Activated CD8-positive, alpha-beta T cell treated with anti-CD3 and anti-CD28 coated beads, Interleukin-2, amount 10 ng/mL, durations not matched to agents 7 days and 5 days (primary cell): ENCODE measurements at places on chromosomes 4 and X.
A peak's percentile ranks its signal among the peaks of the same experiment; 100 is the strongest.

DNA sequence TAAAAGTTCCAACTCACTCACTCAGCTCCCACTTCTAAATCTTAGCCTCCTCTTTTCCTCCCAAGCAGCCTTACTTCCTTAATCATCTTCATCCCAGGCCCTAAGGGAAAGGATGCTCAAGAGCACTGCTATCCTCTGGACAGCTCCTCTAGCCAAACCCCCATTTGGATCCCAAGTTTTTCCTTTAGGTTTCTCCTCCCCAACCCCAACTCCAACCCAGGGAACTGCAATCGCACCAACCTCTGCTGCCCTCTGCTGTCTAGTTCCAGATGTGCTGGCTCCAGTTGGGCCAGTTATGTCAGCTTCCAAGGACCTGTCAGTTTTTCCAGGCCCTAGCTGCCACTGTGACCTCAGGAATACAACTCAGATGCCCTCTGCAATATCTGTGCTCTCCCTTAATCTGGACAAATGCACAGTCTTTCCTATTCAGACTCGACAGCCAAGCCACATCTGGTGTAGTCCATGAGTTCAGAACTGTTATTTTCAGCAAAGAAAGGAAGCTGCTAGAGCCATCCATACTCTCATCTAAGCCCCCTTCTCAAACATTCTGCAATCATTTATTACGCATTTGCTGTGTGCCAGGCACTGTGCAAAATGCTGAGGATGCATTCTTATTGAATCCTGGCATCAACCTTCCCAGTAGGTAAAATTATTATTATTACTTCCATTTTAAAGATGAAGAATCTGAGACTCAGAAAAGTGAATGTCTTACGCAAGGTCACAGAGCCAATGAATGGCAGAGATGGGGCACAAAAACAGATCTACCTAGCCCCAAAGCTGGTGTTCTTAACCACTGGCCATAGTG lies 12.3 kb upstream of the XPNPEP2 start:
- DNase-seq, result no peak

DNA sequence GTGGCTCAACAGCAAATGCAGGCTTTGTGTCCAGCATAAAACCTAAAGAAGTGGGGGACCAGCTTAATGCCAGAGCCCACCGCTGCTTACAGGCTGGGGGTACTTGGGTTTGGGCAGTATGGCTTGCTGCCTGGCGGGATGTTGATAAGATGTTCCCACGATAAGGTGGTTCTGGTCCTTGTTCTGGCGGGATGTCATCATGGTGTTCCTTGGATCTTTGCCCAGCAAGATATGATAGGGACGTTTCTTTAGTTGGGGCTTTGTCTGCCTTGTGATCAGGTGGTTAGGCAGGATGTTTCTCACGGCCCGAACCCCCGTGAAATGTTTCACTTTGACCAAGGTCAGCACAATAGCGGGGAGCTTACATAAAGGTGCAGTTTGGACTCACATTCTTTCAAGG lies 35.3 kb downstream of the PNPLA4 start:
- DNase-seq, result no peak

DNA sequence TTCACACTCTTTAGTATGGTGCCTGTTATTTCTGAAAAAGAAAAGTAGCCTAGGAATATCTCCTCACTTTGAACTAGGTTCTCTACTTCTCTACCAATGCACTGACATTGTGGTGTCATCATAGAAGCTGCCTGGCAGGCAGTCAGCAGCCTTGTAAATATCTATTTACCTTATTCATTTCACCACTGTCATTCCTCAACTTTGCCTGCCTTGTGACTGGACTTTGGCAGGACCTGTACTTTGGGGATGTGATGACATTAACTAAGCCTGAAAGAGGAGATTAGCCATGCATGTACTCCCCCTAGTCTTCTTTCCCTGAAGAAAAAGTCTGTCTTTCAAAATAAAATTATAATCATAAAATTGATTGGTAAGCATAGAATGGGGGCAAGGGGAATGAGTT lies 207.2 kb downstream of the ARAP2 start:
- no peak for DNase-seq

- no peak for DNase-seq
These were observed 36.2 kb downstream of the KDM5C start for GRCh38 chrX:53188763-53189162.

- DNase-seq, result no peak
These were observed 124.0 kb downstream of the MOSPD2 start for GRCh38 chrX:14997271-14997670.

DNA sequence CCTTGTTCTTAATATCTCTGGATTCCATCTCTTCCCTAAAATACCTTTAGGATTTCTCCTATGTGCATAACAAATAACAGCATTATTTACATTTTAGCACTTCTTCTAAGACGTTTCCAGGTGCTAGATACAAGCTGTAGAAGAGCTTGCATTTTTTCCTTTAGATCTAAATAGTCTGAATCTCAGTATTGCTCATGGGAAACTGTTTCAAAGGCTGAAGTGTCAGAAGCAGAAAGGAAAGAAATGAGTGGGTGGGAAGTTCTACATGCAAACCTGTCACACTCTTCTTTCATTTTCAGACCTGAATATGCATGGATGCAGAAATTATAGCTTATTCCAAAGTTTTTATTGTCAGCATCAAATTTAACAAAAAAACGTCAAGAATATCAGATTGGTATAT lies 41.8 kb downstream of the FGF13 start:
- no peak for DNase-seq

DNA sequence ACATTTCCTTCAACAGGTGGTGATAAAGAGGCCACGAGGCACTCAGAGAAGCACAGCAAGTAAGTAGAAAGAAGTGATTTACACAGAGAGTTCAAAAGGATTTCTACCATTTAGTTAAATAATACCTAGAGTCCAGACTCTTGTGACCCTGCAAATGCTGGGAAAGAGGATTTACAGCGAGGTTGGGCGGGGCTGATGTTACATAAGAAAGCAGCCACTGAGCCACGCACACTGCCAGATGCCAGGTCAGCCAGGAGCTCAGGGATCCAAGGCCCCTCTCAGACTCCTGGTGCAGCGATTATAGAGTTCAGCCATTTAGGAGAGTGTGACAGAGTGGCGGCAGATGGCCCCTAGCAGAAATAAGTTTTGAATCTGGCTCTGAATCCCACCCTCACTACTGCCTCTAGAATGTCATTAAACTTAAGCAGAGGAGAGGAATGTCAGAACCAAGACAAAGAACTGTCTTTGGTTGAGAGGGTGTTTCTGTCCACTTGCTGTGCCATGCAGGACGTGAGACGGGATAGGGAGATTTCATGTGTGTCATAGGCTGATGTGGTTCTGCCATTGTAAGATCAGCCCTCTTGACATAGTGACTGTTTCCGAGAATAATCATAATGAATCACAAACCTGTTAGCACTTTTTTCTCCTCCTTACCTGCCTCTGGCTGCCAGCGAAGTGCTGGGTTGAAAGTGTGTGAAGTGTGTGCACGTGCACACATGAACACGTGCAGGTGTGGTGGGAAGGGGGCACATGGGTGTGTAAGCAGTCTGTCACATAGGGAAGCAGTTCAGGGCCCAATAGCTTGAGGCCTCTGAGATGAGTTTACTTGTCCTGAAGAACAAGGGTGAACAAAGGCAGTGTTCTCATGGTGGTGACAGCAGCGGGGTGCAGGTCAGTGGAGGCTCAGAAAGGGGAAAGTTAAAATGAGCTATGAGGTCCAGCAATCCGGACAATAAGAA lies 50.1 kb downstream of the MFAP3L start:
- no peak for DNase-seq

- DNase-seq, result no peak
These were observed 43.4 kb downstream of the EFNB1 start for GRCh38 chrX:68872171-68872570.

GRCh38 chr4:33924239-33924638 lies 2320.1 kb downstream of the ARAP2 start:
- DNase-seq, result no peak

DNA sequence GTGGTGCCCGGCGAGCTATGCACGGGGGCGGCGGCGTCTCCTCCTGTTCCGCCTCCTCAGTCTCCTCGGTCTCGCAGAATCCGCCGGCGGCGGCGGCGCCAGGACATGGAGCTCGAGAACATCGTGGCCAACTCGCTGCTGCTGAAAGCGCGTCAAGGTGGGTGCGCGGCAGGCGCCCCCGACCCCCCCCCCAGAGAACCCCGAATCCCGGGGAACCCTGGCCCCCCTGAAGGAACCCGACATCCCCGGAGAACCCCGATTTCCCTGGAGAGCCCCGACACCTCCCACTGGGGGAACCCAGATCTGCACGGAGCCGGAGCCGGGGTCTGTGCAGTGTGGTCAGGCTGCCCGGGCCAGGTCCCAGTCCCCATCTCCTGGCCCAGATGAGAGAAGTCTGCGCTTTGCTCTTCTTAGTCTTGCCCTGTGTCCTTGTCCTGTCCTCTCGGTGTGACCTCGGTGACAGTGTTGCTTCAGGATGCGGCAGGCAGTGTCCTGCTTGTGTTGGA lies 648 bp downstream of the GRK4 start:
- DNase-seq, result peak; percentile 61

GRCh38 chr4:162839814-162840213 lies 326.9 kb downstream of the NAF1 start:
- DNase-seq, result no peak

DNA sequence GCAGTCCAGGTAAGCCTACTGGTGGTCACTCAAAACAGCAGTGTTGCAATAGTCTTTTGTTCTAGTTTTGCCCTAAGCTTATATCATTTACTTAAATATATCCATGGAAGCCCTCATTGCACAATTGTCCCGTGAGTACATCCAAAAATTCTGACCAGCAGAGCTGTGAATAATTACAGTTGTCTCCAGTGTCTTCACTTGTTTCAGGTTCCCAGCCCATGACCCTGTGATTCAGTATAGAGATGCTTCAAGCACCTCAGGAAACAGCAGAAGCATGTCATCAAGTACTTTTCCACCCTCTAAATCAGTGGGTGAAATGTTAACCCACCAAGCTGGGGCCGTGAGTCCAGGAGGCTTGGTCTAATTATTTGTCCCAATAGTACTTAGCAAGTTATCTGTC lies 214.9 kb upstream of the RPS6KA3 start:
- DNase-seq, result no peak

DNA sequence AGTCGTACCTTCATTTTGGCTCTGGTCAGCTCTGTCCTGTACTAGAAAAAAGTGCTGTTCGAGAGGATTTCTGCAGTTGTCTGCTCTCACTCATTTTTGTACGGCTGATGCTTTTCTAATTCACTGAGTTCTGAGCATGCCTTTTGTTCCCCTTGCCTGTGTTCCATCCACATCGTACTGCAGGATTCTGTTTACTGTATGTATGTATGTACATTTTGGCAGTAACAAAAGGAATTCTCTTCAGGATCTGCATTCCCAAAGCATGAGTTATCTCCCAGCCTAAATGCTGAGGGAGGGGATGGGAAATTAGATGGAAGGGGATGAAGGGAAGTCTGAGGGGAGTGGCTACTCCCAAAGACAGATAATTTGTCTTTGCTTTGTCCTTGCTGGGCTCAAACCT lies 87.6 kb downstream of the GBA3 start:
- DNase-seq, result no peak

- peak; percentile 21 for DNase-seq
These were observed 345.1 kb upstream of the TACR3 start for GRCh38 chr4:104064646-104065577.

DNA sequence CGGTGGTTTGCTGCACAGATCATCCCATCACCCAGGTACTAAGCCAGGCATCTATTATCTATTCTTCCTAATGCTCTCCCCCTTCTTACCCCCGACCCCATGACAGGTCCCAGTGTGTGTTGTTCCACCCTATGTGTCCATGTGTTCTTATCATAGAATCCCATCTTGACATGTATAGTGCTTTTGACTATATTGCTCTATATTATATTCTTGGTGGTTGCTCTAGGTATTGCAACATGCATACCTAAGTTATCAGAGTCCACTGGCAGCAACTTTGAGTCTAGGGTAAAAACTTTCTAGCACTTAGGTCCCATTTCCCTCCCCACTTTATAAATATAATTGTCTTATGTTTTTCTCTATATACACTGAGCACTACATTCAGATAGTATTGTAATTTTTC lies 170.3 kb downstream of the TBX22 start:
- DNase-seq, result no peak

GRCh38 chr4:85707611-85708010 lies 232.7 kb downstream of the ARHGAP24 start:
- DNase-seq, result no peak

DNA sequence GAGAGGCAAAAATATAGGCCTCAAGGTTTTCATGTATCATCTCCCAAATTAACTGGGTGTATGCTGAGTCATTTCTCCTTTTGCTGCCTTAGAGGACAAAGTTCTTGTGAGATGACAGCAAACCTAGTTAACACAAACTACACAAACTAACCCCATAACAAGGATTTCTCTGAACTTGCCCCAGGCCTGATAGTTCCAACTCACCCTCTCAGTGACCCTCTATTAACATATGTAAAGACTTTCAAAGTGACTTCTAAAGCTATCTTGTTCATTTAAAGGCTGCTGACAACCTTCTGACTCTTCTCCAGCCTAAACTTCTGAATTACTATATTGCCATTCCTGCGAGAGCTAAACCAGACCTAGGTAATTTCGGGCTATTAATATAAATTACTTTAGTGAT lies 43.2 kb upstream of the CCDC149 start:
- no peak for DNase-seq

- DNase-seq, result no peak
These were observed 976.8 kb upstream of the ADGRL3 start for GRCh38 chr4:60223208-60223923.

DNA sequence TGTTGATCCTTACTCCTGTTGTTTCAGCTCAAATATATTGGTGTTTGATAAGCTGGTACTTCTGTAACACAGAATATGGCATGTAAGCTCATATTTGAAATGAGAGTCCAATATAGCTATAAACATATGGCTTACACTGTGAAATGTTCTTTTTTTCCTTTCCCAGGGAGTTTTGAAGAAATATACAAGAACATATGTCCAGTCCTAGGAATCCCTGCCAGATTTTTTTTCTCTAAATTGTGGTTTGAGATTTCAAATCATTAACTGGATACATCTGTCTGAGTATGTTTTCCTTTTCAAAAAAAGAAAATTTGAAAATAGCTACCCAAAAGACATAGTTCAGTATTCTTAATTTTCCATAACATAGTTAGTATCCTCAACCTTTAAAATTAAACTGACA lies 60.2 kb downstream of the HMGB2 start:
- DNase-seq, result no peak

GRCh38 chr4:3310301-3311094 lies 17.7 kb downstream of the RGS12 start:
- DNase-seq, result no peak

- no peak for DNase-seq
These were observed 569 bp downstream of the ARFIP1 start for GRCh38 chr4:152780267-152780778.

- peak; percentile 77 for DNase-seq
These were observed 4.3 kb upstream of the TLR6 start for GRCh38 chr4:38860788-38861424.

DNA sequence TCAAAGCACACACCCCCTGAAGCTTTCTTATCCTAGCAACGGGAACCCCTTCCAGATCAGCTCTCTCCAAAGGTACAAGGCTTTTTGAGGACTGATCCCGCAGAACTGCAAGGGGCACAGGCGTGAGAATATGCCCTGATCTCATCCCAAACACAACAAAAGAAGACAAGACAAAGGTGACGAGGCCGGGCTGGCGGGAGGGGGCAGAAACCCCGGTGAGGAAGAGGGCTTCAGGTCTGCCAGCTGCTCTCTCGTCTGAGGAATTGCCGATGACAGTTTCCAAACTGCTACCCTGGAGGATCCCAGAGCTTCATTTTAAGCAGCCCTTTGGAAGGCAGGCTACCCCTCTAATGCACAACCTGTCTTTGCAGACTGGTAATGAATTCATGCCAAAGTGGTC lies 3.4 kb downstream of the HCFC1 start:
- no peak for DNase-seq

GRCh38 chr4:8115916-8116315 lies 42.7 kb downstream of the ABLIM2 start:
- peak; percentile 34 for DNase-seq

GRCh38 chr4:101355246-101355645 lies 7.9 kb upstream of the PPP3CA start:
- no peak for DNase-seq
